ENCODE measurements at places on chromosomes 4 and X. TPM values are rescaled to one million over a fixed set of nuclear protein-coding genes. Genes with fewer than 3 reads are reported as not detected.

The LRAT gene
- under 0.01 TPM for total RNA-seq

The GNRHR gene
- total RNA-seq, result not detected

The APLN gene
- 0.17 TPM for total RNA-seq

The MAGEA2 gene
- total RNA-seq, result not detected

The RAB33A gene
- total RNA-seq, result 18.3 TPM

The CT45A1 gene
- total RNA-seq, result not detected

The TMEM154 gene
- total RNA-seq, result 0.50 TPM

The SSX2B gene
- total RNA-seq, result not detected

The DNAAF6 gene
- not detected for total RNA-seq

The ATOH1 gene
- total RNA-seq, result not detected

The RHOXF2B gene
- total RNA-seq, result not detected

The DHX15 gene
- total RNA-seq, result 105 TPM

The PRRG1 gene
- 6.2 TPM for total RNA-seq

The HS6ST2 gene
- 0.17 TPM for total RNA-seq

The RNF150 gene
- total RNA-seq, result 0.51 TPM

The NONO gene
- total RNA-seq, result 355 TPM

The TRIM60 gene
- total RNA-seq, result not detected

The DTHD1 gene
- not detected for total RNA-seq

The AVPR2 gene
- total RNA-seq, result not detected

The OTC gene
- not detected for total RNA-seq

The GAGE12E gene
- not detected for total RNA-seq

The GABRG1 gene
- total RNA-seq, result not detected

The GPC4 gene
- 2.8 TPM for total RNA-seq

Measured in fibroblast of lung (primary cell).